ENCODE measurements at places on chromosomes 11 and 22.

- DNase-seq, result no peak
Observed at GRCh38 chr11:4495986-4496385, 13.5 kb downstream of the OR52K1 start.

DNA sequence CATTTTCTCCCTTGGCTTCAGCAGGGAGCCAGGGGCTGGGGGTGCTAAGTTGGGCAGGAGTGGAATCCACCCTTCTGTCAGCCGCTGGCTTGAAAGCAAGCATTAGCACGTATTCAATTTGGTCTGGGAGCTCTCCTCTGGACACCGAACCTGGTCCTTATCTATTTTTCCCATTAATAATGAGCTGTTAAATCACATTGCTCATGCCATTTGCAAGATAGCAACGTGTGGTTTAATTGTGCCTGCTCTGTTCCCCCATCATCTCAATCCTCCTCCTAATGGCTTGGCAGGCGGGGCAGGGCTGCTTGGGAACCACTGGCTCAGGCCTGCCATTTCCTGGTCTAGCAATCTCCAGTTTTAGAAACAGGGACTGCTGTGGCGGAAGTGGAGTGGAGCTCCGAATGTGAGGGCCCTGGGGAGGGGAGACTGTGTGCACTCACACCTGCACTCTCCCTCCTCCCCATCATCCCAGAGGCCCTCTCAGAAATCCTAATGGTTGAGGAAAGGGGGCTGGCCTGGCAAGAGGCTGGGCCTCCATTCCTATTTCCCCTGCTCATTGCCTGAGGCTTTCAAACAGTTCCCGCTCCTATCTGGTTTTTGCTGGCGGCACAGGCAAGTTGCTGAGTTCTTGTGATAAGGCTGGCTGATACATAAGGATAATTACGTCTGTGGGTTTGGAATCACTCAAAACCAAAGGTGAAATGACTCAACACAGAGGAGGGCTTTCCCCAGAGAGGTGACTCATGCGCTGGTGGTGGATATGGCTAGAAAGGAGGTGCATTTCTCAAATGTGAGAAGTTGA is 201.2 kb upstream of the E2F8 start:
- no peak for DNase-seq

- DNase-seq, result no peak
Observed at GRCh38 chr11:42205518-42205917, 746.1 kb upstream of the LRRC4C start.

GRCh38 chr11:17907046-17907445 is 105.8 kb downstream of the SERGEF start:
- DNase-seq, result no peak

DNA sequence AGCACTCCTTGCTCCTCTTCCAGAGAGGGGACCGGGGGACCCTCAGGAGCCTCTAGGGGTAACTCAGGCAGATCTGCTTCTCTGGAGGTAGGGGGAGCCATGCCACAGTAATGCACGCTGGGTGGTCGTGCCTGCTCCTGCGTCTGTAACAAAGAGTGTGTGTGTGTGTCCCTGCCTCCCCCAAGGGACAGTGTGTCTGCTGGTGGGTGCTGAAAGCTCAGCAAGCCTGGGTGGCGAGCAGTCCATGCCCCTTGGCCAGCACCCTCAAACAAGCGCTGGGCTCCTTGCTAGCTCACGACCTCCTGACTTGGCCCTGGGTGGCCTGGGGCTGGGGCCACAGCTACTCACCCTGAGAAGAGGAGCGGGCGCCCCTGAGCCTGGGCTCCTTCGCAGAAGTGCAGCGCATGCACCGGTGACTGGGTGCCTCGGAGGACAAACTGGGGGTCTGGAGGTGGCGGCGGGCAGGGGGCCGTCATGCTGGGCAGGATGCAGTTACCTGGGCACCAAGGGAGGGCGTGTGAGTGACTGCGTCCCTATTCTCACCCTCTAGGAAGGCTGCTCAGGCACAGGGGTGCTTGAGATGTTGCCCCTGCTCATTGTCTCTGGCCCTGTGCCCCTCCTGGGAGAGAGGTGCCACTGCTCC is 33.7 kb downstream of the GNB1L start:
- no peak for DNase-seq

DNA sequence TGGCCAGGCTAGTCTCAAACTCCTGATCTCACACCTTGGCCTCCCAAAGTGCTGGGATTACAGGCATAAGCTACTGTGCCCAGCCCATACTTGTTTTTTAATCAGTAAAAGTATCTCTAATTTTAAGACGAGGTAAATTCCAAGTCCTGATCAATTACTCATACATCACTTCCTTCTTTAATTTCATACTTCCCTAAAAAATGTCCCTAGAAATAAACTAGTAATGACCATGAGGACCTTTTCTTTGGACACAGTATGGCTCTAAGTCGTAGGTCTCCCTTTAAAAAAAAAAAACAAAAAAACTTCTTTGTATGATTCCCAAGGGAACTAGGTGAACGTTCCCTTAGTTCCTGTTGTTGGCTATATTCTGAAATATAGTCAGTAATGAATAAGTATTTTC is 29.8 kb downstream of the NUP98 start:
- DNase-seq, result no peak

- DNase-seq, result no peak
Observed at GRCh38 chr11:73590991-73591390, 6.9 kb downstream of the FAM168A start.

- DNase-seq, result no peak
Observed at GRCh38 chr11:96648991-96649390, 259.2 kb downstream of the JRKL start.

All from CD4-positive, alpha-beta T cell treated with Interleukin-21 for 1 hour (primary cell).